ENCODE measurements at places on chromosomes 7 and 10. TPM values are rescaled to one million over a fixed set of nuclear protein-coding genes. Genes with fewer than 3 reads are reported as not detected.
A peak's percentile ranks its signal among the peaks of the same experiment; 100 is the strongest.

DNAH11 gene
- 2.3 TPM for total RNA-seq

PRSS37 gene
- not detected for total RNA-seq

- H3K36me3 ChIP-seq = no peaks in the 10 kb centered on the region
- no peaks in the 10 kb centered on the region for H3K4me1 ChIP-seq
- H3K27me3 ChIP-seq = no peaks in the 10 kb centered on the region
- no peak overlapping the region for H3K4me3 ChIP-seq
- no peak for DNase-seq
These were observed 26.7 kb downstream of the ABCB5 start for GRCh38 chr7:20642166-20642565.

DNA sequence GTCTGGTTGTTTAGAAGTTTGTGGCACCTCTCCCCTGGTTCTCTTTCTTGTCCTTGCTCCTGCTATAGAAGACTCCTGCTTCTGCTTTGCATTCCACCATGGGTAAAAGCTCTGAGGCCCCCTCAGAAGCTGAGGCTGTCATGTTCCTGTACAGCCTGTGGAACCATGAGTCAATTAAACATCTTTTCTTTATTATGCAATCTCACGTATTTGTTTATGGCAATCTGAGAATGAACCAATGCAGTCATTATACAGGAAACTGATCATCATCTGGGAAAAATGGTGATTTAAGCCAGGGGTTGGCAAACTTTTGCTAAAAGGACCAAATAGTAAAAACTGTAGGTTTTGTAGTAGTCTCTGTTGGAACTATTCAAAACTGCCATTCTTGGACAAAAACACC, 175.4 kb downstream of the CSTF2T start:
- H3K4me1 ChIP-seq = no peaks in the 10 kb centered on the region
- no peak overlapping the region for H3K4me3 ChIP-seq
- no peaks in the 10 kb centered on the region for H3K36me3 ChIP-seq
- no peaks in the 10 kb centered on the region for H3K27me3 ChIP-seq

- H3K27ac ChIP-seq = no peak overlapping the region
- DNase-seq = no peak
- no peaks in the 10 kb centered on the region for H3K4me1 ChIP-seq
- no peak overlapping the region for H3K4me3 ChIP-seq
These were observed 128.2 kb upstream of the RHEB start for GRCh38 chr7:151647874-151648273.

SEMA3D gene
- not detected for total RNA-seq

DNA sequence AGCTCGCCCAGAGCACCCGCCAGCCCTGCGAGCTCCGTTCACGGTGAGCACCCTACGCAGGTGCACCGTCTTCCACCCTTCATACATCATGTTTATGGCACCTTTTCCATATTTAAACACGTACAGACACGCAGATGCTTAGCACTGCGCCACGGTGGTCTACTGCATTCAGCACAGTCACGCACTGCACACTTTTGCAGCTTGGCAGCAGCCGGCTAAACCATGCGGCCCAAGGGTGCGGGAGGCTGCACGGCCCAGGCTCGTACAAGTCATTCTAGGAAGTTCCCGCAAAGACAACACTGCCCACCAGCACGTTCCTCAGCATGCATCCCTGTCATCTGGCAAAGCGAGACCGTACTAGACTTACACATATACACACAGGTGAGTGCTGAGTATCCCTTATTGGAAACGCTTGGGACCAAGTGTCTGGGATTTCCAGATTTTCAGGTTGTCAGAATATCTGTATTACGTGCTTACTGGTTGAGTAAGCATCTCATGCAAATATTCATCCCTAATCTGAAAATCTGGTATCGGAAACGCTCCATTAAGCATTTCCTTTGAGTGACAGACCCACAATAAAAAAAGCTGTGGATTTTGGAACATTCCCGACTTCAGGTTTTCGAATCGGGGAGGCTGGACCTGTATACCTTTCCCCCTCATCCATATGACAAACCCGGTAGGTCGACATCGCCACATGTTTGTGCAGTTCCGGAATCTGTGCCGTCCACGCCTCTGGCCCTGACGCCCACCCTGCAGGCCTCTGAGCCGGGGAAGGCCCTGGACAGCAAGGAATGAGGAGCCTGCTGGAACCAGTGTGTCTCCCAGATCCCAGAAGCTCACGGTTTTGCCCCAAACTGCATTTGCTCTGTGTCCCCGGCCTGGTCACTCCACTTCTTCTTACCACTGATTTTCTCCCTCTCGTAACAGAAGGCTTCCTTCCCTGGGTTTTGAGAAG, 222.2 kb downstream of the ELFN1 start:
- peaks cover 22% of the 10 kb centered on the region for H3K4me1 ChIP-seq
- peaks cover 27% of the 10 kb centered on the region for H3K36me3 ChIP-seq
- H3K27me3 ChIP-seq = no peaks in the 10 kb centered on the region
- no peak for DNase-seq
- H3K27ac ChIP-seq = peak overlapping the region; percentile 16
- no peak overlapping the region for H3K4me3 ChIP-seq

- H3K27ac ChIP-seq = no peak overlapping the region
- H3K27me3 ChIP-seq = no peaks in the 10 kb centered on the region
- no peaks in the 10 kb centered on the region for H3K4me1 ChIP-seq
- no peak for DNase-seq
These were observed 509.6 kb upstream of the POM121L12 start for GRCh38 chr7:52525772-52526341.

- peak overlapping the region; percentile 40 for H3K4me3 ChIP-seq
- peaks cover 43% of the 10 kb centered on the region for H3K36me3 ChIP-seq
- DNase-seq = no peak
- peak overlapping the region; percentile 86 for H3K27ac ChIP-seq
These were observed 154.3 kb downstream of the ZNF365 start for GRCh38 chr10:62528441-62528840.

All from activated CD8-positive, alpha-beta T cell treated with anti-CD3 and anti-CD28 coated beads, Interleukin-2, amount 10 ng/mL, durations not matched to agents 7 days and 5 days (primary cell).